ENCODE measurements at places on chromosomes 13 and 19. TPM values are rescaled to one million over a fixed set of nuclear protein-coding genes. Genes with fewer than 3 reads are reported as not detected.

GRCh38 chr19:46579361-46579879, 21.7 kb upstream of the CALM3 start:
- no peaks in the 10 kb centered on the region for H3K4me1 ChIP-seq
- no peak for DNase-seq
- H3K27me3 ChIP-seq = no peaks in the 10 kb centered on the region
- H3K27ac ChIP-seq = no peak overlapping the region

- H3K27me3 ChIP-seq = no peaks in the 10 kb centered on the region
- H3K4me3 ChIP-seq = no peak overlapping the region
- no peaks in the 10 kb centered on the region for H3K36me3 ChIP-seq
- DNase-seq = no peak
- H3K27ac ChIP-seq = no peak overlapping the region
- no peaks in the 10 kb centered on the region for H3K4me1 ChIP-seq
Measured at GRCh38 chr13:84430015-84430414, 547.7 kb upstream of the SLITRK1 start.

CEACAM7 gene
- not detected for polyA plus RNA-seq

GRCh38 chr13:23750383-23751121, 138.6 kb downstream of the MIPEP start:
- no peaks in the 10 kb centered on the region for H3K27me3 ChIP-seq
- peaks cover 42% of the 10 kb centered on the region for H3K4me1 ChIP-seq
- H3K4me3 ChIP-seq = no peak overlapping the region
- peak overlapping the region; percentile 86 for H3K27ac ChIP-seq
- no peaks in the 10 kb centered on the region for H3K36me3 ChIP-seq
- DNase-seq = no peak

MED16 gene
- polyA plus RNA-seq = 49.6 TPM

- no peaks in the 10 kb centered on the region for H3K4me1 ChIP-seq
- no peak for DNase-seq
- H3K27me3 ChIP-seq = no peaks in the 10 kb centered on the region
Measured at GRCh38 chr13:66627512-66627911, 602.6 kb downstream of the PCDH9 start.

GRCh38 chr19:45306518-45307027, 16.1 kb downstream of the CKM start:
- H3K36me3 ChIP-seq = no peaks in the 10 kb centered on the region
- H3K4me3 ChIP-seq = no peak overlapping the region
- DNase-seq = no peak
- no peaks in the 10 kb centered on the region for H3K4me1 ChIP-seq

Data from GM12878 (cell line).